ENCODE measurements at places on chromosomes 16 and 17.

- DNase-seq = no peak
Observed at GRCh38 chr16:14373896-14374295, 256.2 kb downstream of the PARN start.

DNA sequence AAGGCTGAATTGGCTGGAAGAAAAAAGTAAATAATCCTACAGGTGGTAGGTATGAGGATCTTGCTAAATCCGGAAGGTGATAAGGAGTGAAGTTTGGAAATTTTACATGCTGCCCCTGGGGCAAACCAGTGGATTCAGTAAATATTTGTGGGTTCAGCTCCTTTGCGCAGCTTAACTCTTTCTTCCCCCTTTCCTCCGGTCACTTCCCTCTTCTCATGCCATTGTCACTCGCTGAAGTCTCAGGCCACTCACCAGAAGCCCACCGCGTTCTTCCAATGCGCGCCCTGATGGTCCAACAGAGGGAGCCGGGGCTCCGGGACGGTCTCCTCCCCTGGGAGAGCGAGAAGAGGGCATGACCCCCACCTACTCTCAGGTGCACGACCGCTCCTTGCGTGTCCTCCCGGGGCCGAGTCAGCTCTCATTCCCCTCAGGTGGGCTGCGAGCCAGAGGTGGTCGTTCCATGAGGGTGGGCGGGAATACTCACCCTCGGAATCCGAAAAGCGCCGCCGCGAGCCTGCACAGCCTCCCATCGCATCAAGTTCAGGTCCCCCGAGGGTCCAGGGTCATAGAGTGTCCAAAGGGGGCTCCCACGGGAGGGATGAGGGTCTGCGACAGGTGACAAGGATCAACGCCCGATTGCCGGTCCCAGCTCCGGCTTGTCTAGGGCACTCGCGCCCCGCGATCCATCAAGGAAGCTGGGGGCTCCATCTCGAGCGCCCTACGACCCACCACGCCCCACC, 474 bp downstream of the CLN3 start:
- peak; percentile 31 for DNase-seq

- no peak for DNase-seq
Observed at GRCh38 chr16:55297910-55298479, 26.0 kb upstream of the IRX6 start.

- no peak for DNase-seq
Observed at GRCh38 chr16:12674071-12674470, 129.6 kb downstream of the CPPED1 start.

- DNase-seq = no peak
Observed at GRCh38 chr16:11913425-11914079, 2.2 kb downstream of the GSPT1 start.

GRCh38 chr16:46970089-46970488, 3.4 kb downstream of the DNAJA2 start:
- no peak for DNase-seq

GRCh38 chr16:84379008-84379708, 10.8 kb downstream of the ATP2C2 start:
- no peak for DNase-seq

DNA sequence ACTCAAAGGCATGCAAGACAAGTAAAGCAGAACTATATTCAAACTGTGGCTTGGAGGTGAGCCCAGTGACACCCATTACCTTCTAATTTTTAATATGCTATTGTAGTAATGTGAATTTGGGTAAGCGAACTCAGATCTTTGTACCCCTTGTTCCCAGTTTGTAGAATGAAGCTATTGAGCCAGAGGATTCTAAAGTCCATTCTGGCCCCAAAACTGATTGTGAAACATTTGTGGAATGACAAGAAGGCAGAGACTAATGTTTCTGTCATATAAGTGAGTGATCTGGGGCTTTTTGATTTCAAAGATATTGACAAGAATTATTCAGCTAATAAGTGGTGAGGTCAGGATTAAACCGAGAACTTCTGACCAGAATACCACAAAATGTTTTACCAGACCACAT, 283.8 kb upstream of the CA10 start:
- no peak for DNase-seq

DNA sequence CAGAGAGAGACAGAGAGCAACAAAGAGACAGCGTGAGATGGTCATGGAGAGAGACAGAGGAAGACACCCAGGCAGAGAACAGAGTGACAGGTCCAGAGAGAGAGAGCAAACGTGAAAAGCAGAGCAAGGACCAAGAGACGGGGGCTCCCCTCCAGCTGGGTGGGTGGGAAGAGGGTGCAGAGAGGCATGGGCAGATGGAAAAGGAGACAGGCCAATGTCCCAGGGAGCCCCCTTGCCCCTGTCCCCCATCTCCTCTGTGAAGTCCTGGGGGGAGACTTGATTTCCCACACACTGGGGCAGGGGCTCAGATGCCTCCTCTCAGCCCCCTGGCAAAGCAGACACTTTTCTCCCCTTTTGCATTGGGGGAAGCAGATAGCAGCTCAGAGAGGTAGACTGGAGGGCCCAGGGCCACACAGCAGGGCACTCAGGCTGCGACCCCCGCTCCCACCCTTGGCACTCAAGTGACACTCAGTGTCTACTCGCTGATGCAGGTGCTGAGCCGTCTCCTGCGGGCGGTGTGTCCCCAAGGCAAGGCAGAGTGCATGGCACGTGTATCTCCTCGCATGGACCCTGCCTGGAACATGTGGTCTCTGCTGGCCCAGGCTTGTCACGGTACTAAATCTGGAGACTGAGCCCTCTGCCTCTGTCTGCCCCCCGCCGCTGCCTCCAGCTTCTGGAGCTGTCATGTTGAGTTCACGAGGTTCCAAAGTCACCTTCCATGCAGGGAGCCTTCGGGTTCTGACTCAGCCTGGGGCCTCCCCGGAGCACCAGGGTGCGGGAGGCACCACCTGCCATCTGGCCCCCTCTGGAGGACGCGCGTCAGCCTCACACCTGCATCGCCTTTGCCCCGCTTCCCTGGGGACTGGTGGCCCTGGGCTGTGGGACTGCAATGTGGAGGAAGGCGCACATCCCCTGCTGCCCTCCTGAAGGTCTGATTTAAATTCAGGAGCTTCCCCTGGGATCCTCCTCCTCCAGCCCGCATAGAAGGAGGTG, 215.9 kb upstream of the GSE1 start:
- no peak for DNase-seq

- no peak for DNase-seq
Observed at GRCh38 chr17:79176792-79177601, 102.4 kb downstream of the ENGASE start.

- DNase-seq = no peak
Observed at GRCh38 chr17:34755981-34756636, 176.7 kb downstream of the TMEM132E start.

- no peak for DNase-seq
Observed at GRCh38 chr16:72845322-72846020, 202.5 kb downstream of the ZFHX3 start.

DNA sequence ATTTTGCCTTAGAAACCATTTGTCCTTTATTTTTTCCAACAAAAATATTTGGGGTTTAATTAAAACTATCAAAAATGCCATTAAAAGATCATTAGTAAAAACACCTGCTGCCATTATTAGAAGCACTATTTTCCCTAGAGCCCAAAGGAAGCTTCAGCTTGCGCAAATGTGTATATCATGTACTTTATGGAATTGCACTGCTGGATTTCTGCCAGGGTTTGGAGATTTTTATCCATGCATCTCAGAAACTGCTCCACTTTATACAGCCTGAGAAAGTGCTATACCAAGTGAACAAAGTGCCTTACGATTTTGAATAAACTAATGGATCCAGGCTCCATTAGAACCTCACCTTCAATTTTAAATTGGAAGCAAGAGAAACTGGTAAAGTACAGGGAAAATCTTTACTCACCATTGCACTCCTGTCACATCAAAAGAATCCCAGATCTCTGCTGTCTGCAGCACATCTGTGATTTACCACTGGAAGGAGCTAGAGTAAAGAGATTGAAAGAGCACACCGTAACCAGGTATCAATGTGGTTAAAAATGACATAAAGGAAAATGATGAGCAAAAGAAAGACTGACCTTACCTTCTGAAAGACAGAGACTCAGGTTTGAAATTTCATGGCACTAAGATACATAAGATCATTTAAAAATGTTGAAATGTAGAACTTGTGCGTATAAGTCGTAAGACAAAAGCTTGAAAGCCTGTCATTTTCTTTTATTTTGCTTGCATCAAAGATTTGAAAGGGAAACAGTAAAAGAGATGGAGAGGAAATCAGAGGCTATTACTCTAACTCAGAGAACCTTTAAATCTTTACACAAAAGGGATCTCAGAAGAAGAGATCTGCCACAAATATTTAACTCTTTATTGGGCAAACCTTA, 678.1 kb upstream of the GOT2 start:
- no peak for DNase-seq

- DNase-seq = peak; percentile 50
Observed at GRCh38 chr17:65324611-65325342, 187.6 kb downstream of the RGS9 start.

- no peak for DNase-seq
Observed at GRCh38 chr17:46081018-46081320, 81.9 kb downstream of the STH start.

GRCh38 chr16:1290860-1291575, 18.4 kb upstream of the UBE2I start:
- no peak for DNase-seq

DNA sequence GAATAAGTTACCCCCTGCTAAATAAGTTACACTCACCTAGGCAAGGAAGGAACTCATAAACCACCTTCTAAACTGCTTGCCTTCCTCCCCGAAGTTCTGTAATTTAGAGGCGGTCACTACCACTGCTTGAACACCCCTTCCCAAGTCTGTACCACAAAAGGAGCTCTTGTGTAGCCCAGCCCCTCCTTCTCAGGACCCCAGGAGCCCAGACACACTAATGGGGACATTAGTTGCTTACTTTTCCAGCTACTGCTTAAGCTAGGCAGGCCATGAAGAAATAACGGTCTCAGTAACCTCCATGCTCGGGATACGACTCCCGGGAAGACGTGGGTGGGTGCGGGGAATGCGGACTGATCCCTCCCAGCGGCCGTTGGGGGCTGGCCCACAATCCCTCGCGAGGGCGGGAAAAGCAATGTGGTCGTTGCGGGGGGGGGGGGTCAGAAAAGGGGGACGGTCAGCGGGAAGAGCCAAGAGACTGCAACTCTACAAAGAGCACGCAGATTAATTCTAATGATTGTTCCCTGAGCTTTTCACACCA, at the start of gene TEX14:
TEX14 (minus strand) TSS at position 345 of the 538 bp plus-strand sequence. CDS start 40,044 bp downstream, outside the sequence.
- DNase-seq = no peak

GRCh38 chr17:72602517-72603419, 481.9 kb downstream of the SOX9 start:
- no peak for DNase-seq
